Stimulated activated CD4-positive, alpha-beta T cell treated with anti-CD3 and anti-CD28 coated beads, Interleukin-15, amount 100 ng/mL, for 1 hour (primary cell): ENCODE measurements at places on chromosomes 2 and 18.

- no peak for DNase-seq
Observed at GRCh38 chr2:201470821-201471731, 19.5 kb downstream of the STRADB start.

DNA sequence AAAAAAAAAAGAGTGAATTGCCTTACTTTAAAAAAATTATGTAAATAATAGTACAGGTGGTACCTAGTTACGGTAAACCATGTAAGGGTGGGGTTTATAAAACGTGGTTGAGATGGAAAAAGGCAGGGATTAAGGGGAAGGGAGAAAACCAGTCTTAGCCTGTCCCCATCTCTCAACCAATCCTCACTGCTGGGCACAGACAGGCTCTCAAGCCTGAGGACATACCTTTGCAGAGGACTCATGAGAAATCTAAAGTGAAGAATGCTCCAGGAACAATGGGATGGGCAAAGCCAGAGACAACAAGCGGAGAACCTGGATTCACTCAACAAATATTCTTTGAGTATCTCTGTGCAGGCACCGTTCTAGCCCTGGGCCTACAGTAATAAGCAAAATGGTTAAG is 3.4 kb upstream of the IGFBP2 start:
- DNase-seq, result no peak

- DNase-seq, result no peak
Observed at GRCh38 chr2:227479865-227480475, 8.0 kb downstream of the AGFG1 start.

GRCh38 chr18:47215554-47216138 is 35.8 kb downstream of the SKOR2 start:
- no peak for DNase-seq

GRCh38 chr2:121804340-121804739 is 48.9 kb downstream of the TSN start:
- no peak for DNase-seq

DNA sequence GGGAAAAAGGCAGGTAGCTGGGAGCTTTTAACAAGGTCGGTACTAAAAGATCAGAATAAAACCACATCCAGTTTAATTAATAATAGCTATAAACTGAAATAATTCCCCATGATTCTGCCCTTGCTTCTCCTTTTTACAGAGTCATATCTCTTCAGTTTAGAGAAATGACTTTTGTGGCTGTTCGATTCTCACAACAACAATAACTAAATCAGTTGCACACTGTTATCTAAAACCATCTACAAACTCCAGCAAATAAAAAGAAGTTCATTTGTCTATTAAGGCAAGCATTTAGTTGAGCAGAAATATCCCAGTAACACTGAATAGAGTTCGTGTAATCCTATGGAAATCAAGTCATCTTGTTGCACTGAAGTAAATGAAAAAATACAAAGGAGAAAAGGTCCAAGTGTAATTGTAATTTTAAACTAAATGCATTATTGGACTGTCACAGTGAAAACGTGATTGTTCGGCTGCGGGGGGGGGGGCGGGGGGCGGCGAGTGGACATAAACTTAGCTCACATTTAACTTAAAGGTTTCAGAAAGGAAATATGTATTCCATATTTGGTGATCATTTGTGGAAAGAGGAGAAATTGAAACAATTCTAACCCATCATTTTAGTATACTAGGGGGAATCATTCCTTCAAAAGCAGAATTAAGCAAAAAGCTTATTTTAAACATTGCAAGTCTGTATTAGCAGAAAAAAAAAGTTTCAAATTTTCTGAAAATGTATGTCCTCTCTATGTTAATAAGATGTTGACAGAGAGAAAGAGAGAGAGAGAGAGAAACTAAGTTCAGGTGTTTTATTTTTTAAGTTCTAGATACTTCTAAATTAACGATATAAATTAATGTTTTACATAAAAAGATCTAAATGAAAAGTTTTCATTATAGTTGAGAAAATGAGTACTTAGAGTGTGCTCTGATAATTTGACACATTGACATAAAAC is 144.5 kb downstream of the MEIS1 start:
- DNase-seq, result no peak

- DNase-seq, result no peak
Observed at GRCh38 chr2:224151161-224151560, 112.1 kb upstream of the SERPINE2 start.

DNA sequence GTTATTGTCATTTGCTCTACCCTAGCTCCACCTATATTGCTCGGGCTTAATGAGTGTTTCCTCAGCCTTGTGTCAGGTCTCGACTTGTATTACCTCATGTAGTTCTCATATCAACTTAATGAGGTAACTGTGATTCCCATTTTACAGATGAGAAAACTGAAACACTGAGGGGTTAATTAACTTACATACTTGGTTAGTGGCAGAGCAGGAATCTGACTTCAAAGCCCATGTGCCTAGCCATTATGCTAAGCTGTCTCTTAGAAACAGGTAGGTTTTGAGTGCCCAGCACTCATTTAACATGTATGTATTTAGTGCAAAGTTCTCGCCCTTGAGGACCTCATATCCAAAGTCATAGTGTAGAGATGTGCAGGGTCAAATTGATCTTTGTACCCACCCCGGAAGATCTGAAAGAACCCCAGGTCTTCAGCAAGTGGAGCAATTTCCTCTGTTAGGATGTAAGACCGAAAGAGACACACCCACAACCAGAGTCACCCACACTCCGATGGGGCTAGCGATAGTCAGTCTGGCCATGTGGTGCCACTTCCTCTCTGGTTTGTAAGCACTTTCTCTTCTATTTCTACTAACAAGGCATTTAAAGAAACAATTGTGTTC is 121.0 kb upstream of the SLC39A10 start:
- DNase-seq, result peak; percentile 34

DNA sequence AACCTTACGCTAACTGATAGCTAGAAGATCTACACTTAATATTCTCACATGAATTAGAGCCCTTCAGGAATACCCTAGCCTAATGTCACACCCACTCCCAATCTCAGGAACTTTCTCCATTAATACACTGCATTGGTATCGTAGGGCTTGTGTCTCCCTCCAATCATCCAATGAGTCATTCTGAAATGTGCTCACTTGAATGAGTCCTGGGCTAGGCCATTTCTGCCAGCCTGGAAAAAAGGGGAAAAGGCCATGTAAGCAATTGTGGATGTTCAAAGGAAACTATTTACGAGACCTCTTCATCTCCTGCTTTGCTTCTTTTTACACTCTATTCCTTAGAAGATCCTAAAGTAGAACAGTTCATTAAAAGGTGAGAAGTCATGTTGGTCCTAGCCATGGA is 18.8 kb downstream of the ZEB2 start:
- no peak for DNase-seq

- no peak for DNase-seq
Observed at GRCh38 chr2:150392614-150393013, 94.9 kb downstream of the RND3 start.

GRCh38 chr2:56077359-56077915 is 106.4 kb upstream of the CCDC85A start:
- DNase-seq, result no peak

- DNase-seq, result no peak
Observed at GRCh38 chr18:45749918-45750689, 26.1 kb downstream of the SLC14A1 start.

GRCh38 chr18:23003289-23003688 is 70.2 kb downstream of the RBBP8 start:
- no peak for DNase-seq

DNA sequence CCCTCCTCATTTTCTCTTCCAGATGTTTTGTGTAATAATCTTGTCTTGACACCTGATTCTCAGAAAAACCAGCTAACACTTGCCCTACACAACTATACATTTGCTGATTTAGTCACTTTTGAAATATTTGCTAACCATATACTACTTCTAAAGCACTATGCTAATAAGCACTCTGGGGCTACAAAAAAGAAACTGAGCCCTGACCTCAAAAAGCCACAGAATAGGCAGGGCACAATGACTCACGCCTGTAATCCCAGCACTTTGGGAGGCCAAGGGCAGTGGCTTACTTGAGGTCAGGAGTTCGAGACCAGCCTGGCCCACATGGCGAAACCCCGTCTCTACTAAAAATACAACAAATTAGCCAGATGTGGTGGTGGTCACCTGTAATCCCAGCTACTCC is 266.0 kb downstream of the RAD51AP2 start:
- no peak for DNase-seq

DNA sequence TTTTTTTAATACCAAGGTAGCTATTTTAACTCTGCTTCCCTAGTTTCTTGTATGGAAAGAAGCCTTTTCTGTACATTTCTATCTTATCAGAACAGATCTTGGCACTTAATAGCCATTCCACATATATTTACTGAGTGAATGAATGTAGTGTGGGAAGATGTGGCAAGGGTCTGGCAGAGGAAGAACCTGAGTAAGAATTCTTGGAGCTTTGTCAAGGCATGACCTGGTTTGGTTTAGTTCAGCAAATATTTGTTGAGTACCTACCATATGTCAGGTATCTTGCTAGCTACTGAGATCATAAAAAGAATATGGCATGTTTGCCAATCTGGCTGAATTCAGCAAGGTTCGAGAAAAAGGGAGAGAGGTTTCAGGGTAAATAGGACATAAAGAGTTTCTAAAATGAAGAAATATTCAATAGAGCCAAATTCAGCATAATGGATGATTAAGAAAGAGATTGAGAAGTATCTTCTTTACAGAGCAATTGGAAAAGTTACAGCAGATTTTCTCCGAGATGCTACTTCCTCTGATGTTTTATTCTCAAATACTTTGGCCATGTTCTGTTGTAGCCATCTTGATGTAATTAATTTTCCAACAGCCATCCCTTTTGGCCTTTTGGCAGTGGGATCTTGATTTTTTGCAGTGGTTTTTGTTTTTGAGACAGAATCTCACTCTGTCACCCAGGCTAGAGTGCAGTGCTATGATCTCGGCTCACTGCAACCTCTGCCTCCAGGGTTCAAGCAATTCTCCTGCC is 21.7 kb upstream of the MEP1B start:
- no peak for DNase-seq

- DNase-seq, result no peak
Observed at GRCh38 chr2:188623995-188624643, 332.4 kb downstream of the GULP1 start.
